Right renal pelvis (tissue), 4 donors: ENCODE measurements at places on chromosomes 1 and 21. TPM values are rescaled to one million over a fixed set of nuclear protein-coding genes. Genes with fewer than 3 reads are reported as not detected.

DNA sequence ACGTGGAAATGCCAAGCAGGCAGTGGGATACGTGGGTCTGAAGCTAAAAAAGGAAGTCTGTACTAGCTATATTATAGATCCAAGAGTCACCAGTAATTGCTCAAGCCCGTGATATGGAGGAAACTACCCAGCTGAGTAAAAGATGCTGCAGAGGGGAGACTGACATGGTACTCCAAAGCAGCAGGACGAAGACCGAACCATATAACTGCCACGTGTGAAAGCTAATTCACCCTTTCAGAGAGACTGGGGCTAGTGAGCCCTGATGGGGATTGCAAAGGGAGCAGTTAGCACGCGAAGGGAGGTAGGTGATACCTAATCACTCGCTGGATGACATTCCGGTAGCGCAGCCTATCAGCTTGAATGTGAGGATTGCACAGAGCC, 316 bp downstream of the AP4B1 start:
- DNase-seq = no peak

The MROH7 gene
- 6.5 TPM for polyA plus RNA-seq

- DNase-seq = no peak
Measured at GRCh38 chr1:207861442-207862177, 49.3 kb downstream of the CD34 start.

The CASQ1 gene
- polyA plus RNA-seq = 0.47 TPM

- DNase-seq = peak; percentile 74
Measured at GRCh38 chr21:27700974-27701614, 734.2 kb upstream of the ADAMTS5 start.

GRCh38 chr1:64495878-64496277, 25.9 kb downstream of the CACHD1 start:
- no peak for DNase-seq

GRCh38 chr1:16172964-16173446, 17.1 kb upstream of the EPHA2 start:
- no peak for DNase-seq

DNA sequence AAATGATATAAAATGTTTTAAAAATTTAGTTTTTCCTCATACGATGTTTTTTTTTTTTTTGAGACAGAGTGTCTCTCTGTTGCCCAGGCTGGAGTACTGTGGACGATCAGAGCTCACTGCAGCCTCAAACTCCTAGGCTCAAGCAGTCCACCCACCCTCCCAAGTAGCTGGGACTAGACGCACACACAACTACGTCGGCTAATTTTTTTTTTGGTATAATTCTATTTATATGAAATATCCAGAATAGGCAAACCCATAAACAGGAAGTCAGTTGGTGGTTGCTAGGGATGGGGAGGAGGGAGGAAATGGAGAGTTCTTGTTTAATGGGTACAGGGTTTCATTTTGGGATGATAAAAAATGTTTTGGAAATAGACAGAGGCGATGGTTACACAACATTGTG, 56.5 kb downstream of the WARS2 start:
- DNase-seq = no peak

The NBPF20 gene
- 1.0 TPM for polyA plus RNA-seq

GRCh38 chr1:158163000-158163947, 17.4 kb upstream of the CD1D start:
- DNase-seq = no peak

The ACOT7 gene
- 32.1 TPM for polyA plus RNA-seq
